ENCODE measurements at places on chromosomes 1 and 21. TPM values are rescaled to one million over a fixed set of nuclear protein-coding genes. Genes with fewer than 3 reads are reported as not detected.

DNA sequence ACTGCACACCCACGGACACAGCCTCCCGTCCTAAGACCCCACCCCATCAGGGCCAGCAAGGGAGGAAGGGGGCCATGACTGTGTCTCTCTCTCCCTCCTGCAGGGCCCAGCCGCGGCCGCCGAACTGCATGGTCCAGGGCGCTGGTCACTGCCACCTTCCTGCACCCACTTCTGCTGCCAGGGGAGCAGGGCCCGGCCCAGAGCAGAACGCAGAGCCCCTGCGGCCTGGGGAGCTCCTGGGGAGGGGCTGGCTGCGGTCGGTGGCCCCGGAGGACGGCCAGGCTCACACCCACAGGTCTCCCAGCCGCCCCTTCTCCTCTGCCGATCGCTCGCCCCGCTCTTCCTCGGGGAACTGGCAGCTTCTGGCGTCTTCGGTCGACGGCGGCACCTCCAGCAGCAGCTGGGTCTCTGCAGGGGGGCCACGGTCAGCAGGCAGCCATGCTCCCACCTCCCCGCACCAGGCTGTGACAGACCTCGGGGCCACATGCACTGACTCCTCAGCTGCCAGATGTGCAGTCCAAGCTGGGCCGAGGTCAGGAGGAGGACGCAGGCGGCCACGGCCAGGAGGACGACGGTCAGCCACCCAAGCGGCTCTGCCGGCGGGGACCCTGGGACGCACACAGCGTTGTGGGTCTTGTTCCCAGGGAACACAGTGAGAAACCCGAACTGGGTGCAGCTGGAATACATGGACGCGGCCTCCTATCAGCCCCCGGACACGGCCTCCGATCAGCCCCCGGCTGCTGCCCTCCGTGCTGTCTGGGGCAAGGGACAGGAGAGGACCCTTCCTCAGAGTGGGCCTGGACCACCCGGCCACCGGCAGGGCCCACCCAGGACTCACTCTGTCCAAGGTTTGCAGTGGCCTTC lies 2.6 kb downstream of the TNFRSF18 start:
- no peak overlapping the region for H3K27ac ChIP-seq
- H3K4me1 ChIP-seq: peaks cover 11% of the 10 kb centered on the region
- H3K27me3 ChIP-seq: no peaks in the 10 kb centered on the region
- peaks cover 5% of the 10 kb centered on the region for H3K36me3 ChIP-seq
- no peak overlapping the region for H3K4me3 ChIP-seq
- DNase-seq: no peak

GRCh38 chr1:32623775-32624174 lies 26.6 kb downstream of the ZBTB8OS start:
- H3K27ac ChIP-seq: peak overlapping the region; percentile 24
- no peaks in the 10 kb centered on the region for H3K4me1 ChIP-seq
- no peak for DNase-seq
- no peak overlapping the region for H3K4me3 ChIP-seq
- no peaks in the 10 kb centered on the region for H3K27me3 ChIP-seq
- peaks cover 79% of the 10 kb centered on the region for H3K36me3 ChIP-seq

GRCh38 chr1:168829876-168830275 lies 100.9 kb upstream of the DPT start:
- no peak overlapping the region for H3K27ac ChIP-seq
- H3K4me1 ChIP-seq: no peaks in the 10 kb centered on the region
- H3K36me3 ChIP-seq: no peaks in the 10 kb centered on the region
- H3K27me3 ChIP-seq: no peaks in the 10 kb centered on the region
- H3K4me3 ChIP-seq: no peak overlapping the region

DNA sequence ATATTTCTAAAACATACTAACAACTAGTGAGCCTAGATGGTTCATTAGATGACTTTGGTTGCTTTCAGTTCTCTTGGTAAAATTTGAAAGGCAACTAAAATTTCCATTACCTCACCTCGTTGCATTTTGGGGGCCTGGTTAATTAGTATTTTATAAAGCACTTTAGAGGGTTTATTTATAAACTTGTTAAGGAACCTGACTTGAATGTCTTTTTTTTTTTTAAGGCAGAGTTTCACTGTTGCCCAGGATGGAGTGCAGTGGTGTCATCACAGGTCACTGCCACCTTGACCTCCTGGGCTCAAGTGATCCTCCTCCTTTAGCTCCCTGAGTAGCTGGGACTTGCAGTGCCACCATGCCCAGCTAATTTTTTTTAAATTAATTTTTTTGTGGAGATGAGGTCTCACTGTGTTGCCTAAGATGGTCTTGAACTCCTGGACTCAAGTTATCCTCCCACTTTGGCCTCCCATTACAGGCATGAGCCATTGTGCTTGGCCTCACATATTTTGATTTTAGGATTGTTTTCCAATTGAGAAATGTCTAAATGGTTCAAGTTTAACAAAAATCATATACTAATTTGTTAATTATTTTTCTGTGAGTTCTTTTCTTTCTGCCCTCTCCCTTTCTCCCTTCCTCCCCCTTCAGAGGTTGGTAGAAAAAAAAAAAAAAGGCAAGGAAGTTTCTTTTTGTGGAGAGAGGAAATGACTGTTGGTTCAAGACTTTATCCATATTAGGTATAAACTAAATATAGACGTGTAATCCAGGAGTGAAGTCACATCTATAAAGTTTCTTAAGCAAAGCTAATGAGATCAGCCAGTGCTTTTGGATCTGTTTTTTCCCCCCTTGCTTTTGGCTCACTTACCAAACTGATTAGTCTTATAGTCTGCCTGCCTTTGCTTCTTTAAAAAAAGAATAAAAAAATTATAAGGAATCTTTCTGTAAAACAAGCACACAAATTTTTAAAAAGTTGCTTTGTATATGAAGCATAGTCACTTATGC lies 24.7 kb downstream of the CLIC4 start:
- no peaks in the 10 kb centered on the region for H3K27me3 ChIP-seq
- peaks cover 17% of the 10 kb centered on the region for H3K4me1 ChIP-seq

DNA sequence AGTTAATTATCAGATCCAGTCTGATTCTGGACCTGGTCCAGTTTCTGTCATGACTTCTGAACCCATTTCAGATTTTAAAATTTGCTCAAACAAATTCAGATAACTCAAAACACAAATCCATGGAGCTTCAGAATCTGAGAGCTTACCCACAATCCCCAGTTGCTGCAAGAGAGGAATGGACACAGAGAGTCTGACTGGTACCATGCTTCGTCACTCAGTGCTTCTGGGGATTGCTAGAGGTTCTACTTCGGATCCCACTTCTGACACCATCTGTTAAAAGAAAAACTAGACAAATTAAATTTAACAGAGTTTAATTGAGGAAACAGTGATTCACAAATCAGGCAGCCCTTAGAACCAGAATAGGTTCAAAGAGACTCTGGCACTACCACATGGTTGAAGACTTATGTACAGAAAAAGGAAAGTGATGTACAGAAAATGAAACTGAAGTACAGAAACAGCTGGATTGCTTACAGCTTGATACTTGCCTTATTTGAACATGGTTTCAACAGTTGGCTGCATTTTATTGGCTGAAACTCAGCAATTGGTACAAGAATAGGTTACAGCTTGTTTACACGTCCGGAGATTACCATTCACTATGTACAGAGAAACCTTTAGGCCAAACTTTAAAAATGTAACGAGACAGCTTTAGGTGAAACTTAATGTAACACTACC lies 60.7 kb upstream of the TEKT2 start:
- DNase-seq: no peak
- H3K27me3 ChIP-seq: no peaks in the 10 kb centered on the region
- no peak overlapping the region for H3K27ac ChIP-seq
- H3K36me3 ChIP-seq: peaks cover 69% of the 10 kb centered on the region

DNA sequence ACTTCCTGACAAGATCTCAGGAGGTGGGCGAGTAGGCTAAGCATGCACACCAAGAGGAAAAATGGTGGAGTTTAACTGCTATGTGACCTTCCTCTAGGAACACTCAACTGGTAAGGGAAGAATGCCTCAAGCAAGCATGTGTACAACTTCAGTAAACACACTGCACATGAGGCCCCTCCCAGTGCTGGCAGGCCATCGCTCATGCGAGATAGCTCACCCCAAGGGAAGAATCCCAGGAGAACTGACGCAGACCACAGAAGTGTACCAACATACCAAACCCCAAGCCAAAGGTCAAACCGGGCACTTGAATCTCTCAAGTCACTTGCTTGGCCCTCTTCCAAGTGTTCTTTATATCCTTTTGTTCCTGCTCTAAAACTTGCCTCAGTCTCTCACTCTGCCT lies 40.5 kb upstream of the GALNT2 start:
- no peak overlapping the region for H3K27ac ChIP-seq
- H3K27me3 ChIP-seq: no peaks in the 10 kb centered on the region
- H3K4me3 ChIP-seq: no peak overlapping the region
- H3K4me1 ChIP-seq: no peaks in the 10 kb centered on the region
- DNase-seq: no peak
- no peaks in the 10 kb centered on the region for H3K36me3 ChIP-seq

DNA sequence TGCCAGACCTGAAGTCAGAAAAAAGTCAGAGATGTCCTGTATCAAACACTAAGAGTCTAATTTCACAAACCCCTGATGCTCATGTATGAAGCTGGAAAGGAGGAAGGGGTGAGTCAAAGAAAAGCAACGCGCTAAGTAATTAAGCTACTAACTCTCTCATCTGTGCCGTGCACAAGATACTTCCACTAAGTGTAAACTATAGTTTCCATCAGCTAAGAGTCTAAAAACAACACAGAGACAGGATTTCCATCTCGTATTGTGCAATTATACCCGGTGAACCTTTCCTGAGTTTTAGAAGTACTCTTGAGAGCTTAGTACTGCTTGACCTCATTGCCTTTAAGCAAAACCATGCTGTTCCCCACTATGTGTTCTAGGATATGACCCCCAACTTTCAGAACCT lies 19.0 kb downstream of the DNALI1 start:
- no peaks in the 10 kb centered on the region for H3K4me1 ChIP-seq
- no peaks in the 10 kb centered on the region for H3K27me3 ChIP-seq
- H3K27ac ChIP-seq: no peak overlapping the region

RHOU gene
- 3.6 TPM for total RNA-seq

TIMM17A gene
- 171 TPM for total RNA-seq

COL6A1 gene
- total RNA-seq: 3.2 TPM

ERG gene
- total RNA-seq: not detected
